ENCODE measurements at places on chromosomes 5 and 9. TPM values are rescaled to one million over a fixed set of nuclear protein-coding genes. Genes with fewer than 3 reads are reported as not detected.

The GFRA3 gene
- total RNA-seq: not detected

The CER1 gene
- not detected for total RNA-seq

The HSPB3 gene
- 3.7 TPM for total RNA-seq

The C9orf50 gene
- total RNA-seq: 1.4 TPM

The HSPA5 gene
- 227 TPM for total RNA-seq

The DND1 gene
- total RNA-seq: 2.3 TPM

The PIP5K1B gene
- total RNA-seq: 26.6 TPM

The STING1 gene
- total RNA-seq: 12.4 TPM

The TPD52L3 gene
- total RNA-seq: not detected

The MARVELD2 gene
- 3.0 TPM for total RNA-seq

The PNPLA7 gene
- 37.1 TPM for total RNA-seq

The SEMA6A gene
- total RNA-seq: 64.8 TPM

The FAM13B gene
- 79.9 TPM for total RNA-seq

The IRX2 gene
- not detected for total RNA-seq

The NRG2 gene
- total RNA-seq: 11.5 TPM

The KIAA1958 gene
- total RNA-seq: 25.6 TPM

The OR13C4 gene
- 0.67 TPM for total RNA-seq

The ENTPD2 gene
- total RNA-seq: 18.3 TPM

The SPINK7 gene
- not detected for total RNA-seq

The WNT8A gene
- 0.30 TPM for total RNA-seq

The NME5 gene
- 26.7 TPM for total RNA-seq

The PLAC8L1 gene
- 1.6 TPM for total RNA-seq

The MYMK gene
- 0.74 TPM for total RNA-seq

The PDGFRB gene
- total RNA-seq: 58.3 TPM

The ZFP37 gene
- 6.3 TPM for total RNA-seq

The PCDHA11 gene
- total RNA-seq: 5.8 TPM

The AMBP gene
- total RNA-seq: not detected

The SMIM32 gene
- 1.1 TPM for total RNA-seq

The ACTBL2 gene
- not detected for total RNA-seq

The LMAN2 gene
- total RNA-seq: 44.2 TPM

The KIF4B gene
- 0.67 TPM for total RNA-seq

The GRPEL2 gene
- 20.0 TPM for total RNA-seq

The KLF9 gene
- total RNA-seq: 53.7 TPM

The CTNND2 gene
- total RNA-seq: 376 TPM

The MARCHF3 gene
- 8.6 TPM for total RNA-seq

The PAPPA gene
- 0.28 TPM for total RNA-seq

The ITK gene
- not detected for total RNA-seq

The ACOT12 gene
- 0.90 TPM for total RNA-seq

The TAF11L5 gene
- total RNA-seq: 0.98 TPM

The NUTM2G gene
- not detected for total RNA-seq

The KCNMB1 gene
- 0.92 TPM for total RNA-seq

The PCDHGB6 gene
- 7.9 TPM for total RNA-seq

The SCAI gene
- 47.1 TPM for total RNA-seq

The MARCHF11 gene
- 5.1 TPM for total RNA-seq

The SMU1 gene
- 25.5 TPM for total RNA-seq

The CNTNAP3B gene
- 46.1 TPM for total RNA-seq

The GPR150 gene
- total RNA-seq: 2.7 TPM

The CNTRL gene
- total RNA-seq: 21.9 TPM

The POLK gene
- 45.4 TPM for total RNA-seq

The LIX1 gene
- 20.3 TPM for total RNA-seq

The ASTN2 gene
- total RNA-seq: 54.5 TPM

The IL5 gene
- not detected for total RNA-seq

The C9orf152 gene
- not detected for total RNA-seq

The PPP2CA gene
- total RNA-seq: 198 TPM

The CWC27 gene
- 26.2 TPM for total RNA-seq

The RUSC2 gene
- total RNA-seq: 158 TPM

The IL4 gene
- not detected for total RNA-seq

The OLFM1 gene
- total RNA-seq: 704 TPM

The MAST4 gene
- 70.7 TPM for total RNA-seq
